ENCODE measurements at places on chromosomes 7 and 10.
A peak's percentile ranks its signal among the peaks of the same experiment; 100 is the strongest.

DNA sequence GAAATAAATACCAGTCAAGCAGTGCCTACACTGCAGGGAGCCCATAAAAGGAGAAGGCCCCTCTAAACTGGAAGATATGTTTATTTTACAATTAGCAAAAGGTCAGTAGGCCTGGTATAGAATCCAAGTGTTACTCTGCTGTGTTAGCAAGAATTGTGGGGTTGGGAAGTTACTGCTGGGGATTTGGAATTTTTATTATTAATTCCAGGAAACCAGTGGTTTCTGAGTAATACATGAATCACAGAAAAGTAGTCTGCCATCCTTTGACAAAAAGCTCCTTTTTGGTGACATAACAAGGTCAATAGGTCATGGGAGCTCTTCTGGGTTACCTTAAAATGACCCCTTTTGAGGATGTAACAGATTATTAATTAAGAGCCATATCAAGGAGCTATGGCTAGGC is 67.4 kb downstream of the ZNF92 start:
- DNase-seq: no peak

GRCh38 chr7:141014125-141014523 is 628 bp downstream of the MRPS33 start:
- DNase-seq: no peak

- peak; percentile 37 for DNase-seq
These were observed 8.3 kb upstream of the BCL7B start for GRCh38 chr7:73565675-73566340.

DNA sequence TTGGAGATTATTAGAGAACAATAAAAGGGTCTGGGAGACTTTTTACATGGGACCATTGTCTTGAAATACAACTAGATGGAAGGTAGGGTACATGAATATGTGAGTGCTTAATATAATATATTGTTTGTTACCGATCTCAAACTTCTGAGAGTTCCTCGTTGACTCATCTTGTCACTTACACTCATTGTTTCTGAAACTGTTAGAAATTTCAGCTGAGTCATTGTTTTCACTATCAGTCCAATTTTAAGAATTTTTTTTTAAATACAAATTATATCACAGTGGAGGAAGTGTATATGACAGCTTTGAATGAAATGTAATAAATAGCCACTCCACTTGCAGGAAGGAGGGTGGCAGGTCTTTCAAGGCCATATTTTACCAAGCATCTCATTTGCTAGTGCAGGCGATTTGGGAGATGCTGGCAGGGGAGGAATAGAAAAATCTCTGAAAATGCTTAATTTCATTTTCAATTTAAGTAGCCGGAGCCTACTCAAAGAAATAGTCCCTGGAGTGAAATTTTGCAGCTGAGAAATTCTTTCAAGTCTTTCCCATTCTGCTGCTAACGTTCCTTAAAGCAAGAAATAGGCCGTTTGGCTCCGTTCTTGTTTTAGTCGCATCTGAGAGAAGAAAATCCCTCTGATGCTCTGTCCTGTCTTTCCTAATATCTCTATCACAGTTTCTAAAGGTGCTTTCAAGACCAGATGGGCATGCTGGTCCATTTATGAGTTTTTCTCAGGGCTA is 1404.2 kb upstream of the CELF2 start:
- DNase-seq: no peak

DNA sequence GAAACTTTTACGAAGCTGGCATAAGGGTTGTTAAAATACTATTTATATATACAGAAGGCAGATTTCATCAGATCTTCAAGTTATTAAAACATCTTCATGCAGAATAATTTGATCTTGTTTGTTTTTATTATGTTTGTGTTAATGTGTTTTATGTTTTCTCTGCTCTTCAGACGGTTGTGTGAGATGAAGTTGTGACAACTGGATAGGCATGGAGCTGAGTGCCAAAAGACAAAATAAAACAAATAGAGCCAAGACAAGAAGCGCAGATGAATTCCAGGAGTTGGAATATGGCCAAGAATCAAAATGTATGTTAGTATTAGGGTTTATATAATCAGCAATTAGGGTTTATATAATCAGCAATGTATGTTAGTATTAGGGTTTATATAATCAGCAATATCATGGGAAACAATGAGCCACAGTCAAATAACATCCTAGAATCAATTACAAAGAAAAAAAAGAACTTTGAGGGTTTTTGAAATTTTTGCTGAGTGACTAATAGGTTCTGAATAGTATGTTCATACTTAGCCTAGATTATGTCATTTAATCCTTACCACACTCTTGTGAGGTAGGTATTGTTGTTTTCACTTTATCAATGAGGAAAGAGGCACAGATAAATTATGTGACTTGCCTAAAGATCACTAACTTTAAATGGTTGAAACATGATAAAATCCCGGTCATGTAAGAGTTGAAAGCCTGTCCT is 488.0 kb upstream of the STEAP1 start:
- DNase-seq: no peak

Data from CD8-positive, alpha-beta T cell (primary cell).